ENCODE measurements at places on chromosomes 7 and 10.

DNA sequence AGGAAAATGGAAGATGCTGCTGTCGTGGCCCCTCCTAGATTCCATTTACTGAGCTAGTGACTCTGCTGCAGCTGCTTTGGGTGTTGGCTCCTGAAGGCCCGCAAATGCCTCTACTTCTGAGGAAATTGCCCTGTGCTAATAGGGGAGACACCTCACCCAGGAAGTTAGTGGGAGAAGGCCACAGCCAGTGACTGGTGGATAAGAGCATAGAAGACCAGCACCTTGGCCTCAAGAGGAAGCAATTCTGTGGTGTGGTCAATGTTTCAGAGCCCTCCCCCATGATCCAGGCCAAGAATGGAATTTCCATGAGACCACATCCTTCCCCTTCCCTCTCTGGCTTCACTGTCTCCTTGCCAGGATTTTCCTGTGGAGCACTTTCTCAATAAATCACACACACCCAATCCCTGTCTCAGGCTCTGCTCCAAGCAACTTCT is 25.0 kb upstream of the FZD1 start:
- DNase-seq: no peak

GRCh38 chr10:18684416-18684815 is 25.2 kb downstream of the ARL5B start:
- DNase-seq: no peak

DNA sequence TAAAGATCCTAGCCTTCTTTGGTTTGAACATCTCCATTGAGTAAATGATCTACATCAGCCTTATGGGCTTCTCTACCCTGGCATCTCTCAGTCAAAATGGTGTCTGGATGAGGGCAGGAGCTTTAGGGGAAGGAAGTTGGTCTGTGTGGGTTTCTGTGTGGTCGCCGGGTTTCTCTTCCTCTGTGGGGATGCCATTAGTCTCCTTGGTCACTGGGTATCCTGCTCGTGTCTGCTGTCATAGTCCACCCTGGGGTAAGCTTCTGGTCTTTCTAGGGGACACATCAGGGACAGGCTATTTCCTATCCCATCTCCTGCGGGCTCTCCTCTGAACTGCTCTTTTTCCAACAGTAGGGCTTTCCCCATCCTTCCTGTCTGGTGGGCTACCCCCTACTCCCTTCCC is 150.3 kb upstream of the NPY start:
- DNase-seq: no peak

DNA sequence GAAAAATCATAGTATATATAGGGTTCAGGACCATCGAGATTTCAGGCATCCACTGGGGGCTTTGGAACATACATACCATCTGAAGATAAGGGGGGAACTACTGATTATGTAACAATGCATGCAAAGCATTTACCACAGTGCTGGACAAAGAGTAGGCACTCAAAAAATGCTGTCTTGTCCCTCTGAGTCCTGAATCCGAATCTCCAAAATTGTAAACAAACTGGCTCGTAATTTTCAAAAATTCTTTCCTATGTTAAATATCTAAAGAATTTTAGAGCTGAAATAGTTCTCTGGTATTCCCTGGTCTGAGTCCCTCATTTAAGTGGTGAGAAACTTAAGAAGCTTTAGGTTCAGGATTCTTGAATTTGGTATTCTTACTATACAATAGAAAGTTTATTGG is 167.8 kb upstream of the ASAH2 start:
- DNase-seq: no peak

Data from GM12878 (cell line).